NCI-H1694 (cell line): ENCODE measurements at places on chromosomes 4 and X.

- no peak for DNase-seq
Measured at GRCh38 chrX:93242897-93243296, 430.5 kb downstream of the NAP1L3 start.

GRCh38 chr4:185224597-185224996 lies 15.2 kb downstream of the SNX25 start:
- DNase-seq = no peak

GRCh38 chrX:67587946-67588624 lies 44.3 kb downstream of the AR start:
- no peak for DNase-seq

DNA sequence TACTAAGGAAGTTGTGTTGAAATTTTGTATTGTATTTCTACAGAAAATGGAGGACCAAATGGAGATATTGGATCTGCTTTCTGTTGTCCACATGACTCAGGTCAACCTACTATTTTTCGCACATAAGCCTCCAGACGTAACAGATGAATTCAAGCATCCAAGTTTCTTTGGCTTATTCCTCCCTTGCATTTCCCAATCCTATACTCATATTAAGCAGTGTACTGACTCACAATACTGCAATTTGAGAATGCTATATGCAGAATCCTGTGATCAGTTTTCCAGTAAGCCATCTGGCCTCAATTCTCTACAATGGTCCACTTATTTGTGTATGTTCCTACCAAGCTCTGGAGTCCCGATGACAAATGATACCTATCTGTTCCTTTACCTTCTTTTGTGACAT lies 75.7 kb downstream of the ASB9 start:
- DNase-seq = no peak

DNA sequence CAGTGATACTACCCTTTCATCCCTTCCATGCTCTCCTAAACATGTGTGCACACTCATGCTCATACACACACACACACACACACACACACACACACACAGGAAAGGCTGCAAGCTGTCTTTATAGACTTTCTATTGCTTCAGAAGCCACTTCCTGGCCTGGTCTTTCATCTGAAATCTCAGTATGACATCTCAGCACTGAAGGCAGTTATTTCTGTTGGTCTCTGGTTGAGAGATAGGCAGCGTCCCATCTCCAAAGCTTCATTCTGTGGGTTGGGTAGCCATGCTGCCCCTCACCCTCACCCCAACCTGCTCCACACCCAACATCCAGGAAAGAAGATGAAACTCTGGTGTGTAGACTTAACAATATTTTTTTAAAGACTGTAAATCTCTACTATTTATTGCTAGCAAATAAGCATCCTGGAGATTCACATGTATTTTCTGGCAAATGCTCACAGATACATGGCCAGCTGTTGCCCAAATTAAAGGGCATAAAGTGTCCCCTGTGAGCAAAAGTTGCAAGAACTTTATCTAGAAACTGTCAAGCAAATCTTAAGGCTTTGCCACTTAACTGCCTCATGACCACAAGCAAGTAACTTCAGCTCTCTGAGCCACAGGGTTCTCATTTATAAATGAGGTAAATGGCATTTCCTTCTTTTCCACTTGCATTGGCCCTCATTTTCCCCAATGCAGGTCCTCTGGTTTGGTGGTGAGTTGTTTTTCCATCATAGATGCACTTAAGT lies 189.8 kb upstream of the AFF2 start:
- no peak for DNase-seq
